NCI-H1105 (cell line): ENCODE measurements at places on chromosomes 6 and 20.
A peak's percentile ranks its signal among the peaks of the same experiment; 100 is the strongest.

GRCh38 chr6:119979862-119980261 lies 630.3 kb upstream of the MAN1A1 start:
- DNase-seq, result no peak

DNA sequence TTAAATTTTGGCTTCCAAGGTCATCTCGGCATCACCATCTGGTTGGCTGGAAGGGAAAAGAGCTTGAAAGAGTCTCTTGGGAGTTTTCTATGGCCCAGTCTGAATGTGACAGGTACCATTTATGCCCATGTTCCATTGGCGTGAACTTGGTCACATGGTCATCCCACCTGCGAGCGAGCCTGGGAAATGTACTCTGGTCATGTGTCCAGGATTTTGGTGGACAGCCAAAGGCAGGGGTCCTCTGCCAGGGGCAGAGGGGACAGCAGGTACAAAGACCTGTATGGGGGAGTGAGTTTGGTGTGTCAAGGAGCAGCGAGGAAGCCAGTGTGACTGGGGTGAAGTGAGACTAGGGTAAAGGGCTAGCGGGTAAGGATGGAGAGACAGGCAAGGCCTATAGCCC lies 112.6 kb downstream of the CDC5L start:
- DNase-seq, result no peak

DNA sequence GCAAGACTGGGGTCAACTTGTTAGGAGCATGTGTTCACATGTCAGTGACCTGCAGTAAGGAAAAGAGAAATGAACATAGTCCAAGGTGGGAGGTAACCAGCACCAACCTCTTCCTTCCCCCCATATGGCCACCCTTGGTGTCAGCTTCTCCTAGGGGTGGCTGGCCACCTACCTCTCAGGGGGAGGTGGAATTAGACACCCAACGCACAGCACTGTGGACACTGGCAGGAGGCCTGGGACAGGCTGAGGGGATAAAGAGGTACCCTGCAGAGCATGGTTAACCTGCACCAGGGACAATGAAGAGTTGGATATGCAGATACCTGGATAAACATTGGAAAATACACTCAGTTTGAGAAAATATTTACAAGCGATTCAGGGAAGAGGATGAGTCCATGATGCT lies 84.5 kb downstream of the IYD start:
- DNase-seq, result no peak

- DNase-seq, result no peak
These were observed 161.7 kb downstream of the SYNDIG1 start for GRCh38 chr20:24631173-24631505.

DNA sequence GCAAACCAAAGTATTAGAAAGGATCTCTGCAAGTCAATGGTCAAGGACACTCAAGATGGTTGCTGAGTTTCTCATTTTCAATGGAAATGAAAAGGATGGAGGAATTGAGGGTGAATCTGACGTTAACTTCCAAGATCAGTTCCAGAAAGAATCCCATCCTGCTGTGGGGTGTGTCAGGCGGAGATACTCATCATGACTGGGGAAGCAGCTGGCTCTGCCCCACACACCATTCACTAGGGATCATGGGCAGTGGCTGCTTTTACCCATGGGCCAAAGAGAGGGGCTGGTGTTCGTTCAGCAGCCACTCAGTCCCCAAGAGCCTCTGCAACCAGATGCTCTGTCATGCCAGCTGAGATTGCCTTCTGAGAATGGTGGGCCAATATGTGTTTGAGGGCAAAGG lies 102.3 kb upstream of the KCNK16 start:
- no peak for DNase-seq

DNA sequence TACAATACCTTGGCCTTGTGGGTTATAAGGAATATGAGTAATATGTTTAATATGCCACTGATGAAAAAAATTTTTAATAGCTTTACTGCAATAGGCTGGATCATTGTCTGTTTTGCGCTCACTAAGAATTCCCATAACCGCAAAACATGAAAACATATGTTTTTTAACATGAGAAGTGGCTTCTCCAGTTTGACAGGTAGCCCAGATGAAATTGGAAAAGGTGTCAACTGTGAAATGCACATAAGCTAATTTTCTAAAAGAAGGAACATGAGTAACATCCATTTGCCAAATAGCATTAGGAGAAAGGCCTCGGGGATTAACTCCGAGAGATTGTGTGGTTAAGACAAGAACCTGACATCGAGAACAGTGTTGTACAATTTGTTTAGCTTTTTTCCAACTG lies 4.9 kb downstream of the GLYATL3 start:
- DNase-seq, result no peak

GRCh38 chr6:108380876-108381275 lies 86.0 kb downstream of the AFG1L start:
- DNase-seq, result no peak

GRCh38 chr20:3165473-3166337 lies 6.0 kb upstream of the FASTKD5 start:
- DNase-seq, result no peak

DNA sequence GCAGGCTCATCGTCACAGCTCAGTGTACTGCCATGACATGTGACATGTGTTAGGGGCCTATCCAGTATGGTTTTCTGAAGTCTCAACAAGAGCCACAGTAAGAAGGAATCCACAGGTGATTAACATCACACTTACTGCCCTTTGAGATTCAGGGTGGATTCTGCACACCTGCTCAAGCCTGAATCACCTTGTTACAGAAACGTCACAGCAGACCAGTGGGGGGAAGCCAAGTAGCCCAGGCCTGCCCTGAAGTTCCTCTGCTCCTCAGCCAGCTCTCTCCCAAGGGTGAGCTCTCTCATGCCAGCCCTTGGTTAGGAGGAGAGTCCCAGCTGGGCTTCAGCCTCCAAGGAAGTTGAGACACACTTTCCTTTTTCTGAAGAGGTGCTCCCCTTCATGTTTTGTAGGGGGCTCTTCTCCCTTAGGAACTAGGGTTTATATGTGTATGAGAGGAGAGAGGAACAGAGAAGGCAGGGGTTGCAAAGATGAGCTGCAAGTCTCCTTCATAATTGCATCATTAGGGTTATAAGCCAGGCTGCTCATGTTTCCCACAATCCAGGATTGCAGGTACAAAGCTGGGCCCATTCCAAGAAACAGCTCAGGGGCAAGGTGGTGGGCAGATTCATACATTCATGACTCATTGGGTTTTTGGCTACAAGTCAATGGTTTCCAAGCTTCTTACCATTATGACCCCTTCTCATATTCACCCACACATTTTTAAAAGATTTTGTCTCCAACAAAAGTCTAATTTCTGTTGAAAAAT lies 11.6 kb downstream of the GSS start:
- DNase-seq, result no peak

DNA sequence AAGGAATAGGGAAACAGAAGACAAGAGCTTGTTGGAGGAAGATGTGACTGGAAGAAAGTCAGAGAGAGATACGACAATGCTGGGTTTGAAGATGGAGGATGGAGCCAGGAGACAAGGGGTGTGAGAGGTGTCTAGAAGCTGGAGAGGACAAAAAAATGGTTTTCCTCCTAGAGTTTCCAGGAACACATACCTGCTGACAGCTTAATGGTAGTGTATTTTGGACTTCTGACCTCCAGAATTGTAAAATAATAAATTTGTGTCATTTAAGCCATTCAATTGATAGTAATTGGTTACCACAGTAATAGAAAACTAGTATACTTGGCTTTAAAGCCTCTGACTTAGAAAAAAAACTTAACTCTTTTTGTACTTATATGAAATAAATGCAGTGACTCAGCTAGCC lies 3.6 kb downstream of the AIG1 start:
- DNase-seq, result no peak

DNA sequence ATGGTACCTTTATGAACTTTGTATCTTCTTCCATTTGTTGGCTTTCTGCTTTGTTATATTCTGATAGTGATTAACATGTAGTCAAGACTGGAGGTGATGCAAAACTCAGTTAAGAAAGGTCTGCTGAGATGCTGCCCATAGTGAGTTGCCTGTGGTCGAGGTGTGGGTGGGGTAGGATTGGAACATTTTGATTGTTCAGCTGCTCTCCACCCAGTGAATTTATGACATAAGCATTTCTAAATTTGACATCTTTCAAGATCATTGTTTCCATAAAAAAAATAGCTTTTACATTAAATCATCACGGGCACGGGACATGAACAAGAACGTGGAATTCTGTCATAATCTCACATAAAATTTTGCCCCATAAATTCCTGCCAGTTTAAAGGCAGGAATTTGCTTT lies 146.6 kb upstream of the POU3F2 start:
- no peak for DNase-seq

DNA sequence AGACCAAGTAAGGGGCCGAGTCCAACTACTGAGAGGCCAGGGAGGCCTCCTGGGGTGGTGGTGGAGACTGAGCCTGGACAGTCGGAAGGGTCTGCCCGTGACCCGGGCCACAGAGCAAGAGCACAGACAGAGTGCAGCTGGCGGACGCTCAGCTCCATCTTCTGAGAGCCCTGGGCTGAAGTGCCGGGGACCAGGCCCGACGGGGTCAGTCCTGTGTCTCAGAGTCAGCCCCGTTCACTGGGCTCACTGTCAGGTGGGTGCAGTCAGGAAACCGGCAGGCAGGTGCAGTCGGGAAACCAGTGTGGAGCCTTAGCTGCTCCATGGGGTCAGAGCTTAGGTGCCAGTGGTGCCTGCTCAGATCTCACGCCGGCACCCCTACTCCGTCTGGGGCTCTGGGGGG lies 76.5 kb downstream of the WDR27 start:
- DNase-seq, result no peak

- DNase-seq, result no peak
These were observed 8.7 kb upstream of the SRXN1 start for GRCh38 chr20:661474-662270.

GRCh38 chr20:22582964-22583772 lies 1.2 kb downstream of the FOXA2 start:
- DNase-seq, result peak; percentile 27

- DNase-seq, result no peak
These were observed 50.8 kb upstream of the FAM83D start for GRCh38 chr20:38875175-38875993.

- DNase-seq, result no peak
These were observed 160.9 kb downstream of the QRSL1 start for GRCh38 chr6:106790149-106790770.

DNA sequence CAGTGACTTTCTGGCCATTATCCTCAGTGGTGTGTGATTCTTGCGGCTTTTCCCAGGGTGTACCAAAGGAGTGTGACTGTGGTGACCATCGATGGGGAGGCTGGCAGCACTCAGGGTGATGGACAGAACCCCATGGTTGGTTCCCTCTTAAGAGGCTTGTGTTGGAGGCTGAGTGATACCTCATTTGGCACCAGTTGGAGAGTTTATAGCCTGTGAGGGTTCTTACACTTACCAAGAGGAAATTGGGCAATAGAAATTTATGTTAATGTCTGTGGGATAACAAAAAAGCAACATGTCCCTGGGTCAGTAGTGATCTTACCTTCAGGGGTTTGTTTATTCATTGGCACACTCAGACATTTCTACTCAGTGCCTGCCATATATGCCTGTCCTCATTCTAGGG lies 37.2 kb downstream of the DAAM2 start:
- no peak for DNase-seq

GRCh38 chr6:98977671-98978292 lies 30.0 kb upstream of the FBXL4 start:
- DNase-seq, result peak; percentile 73

- no peak for DNase-seq
These were observed 215.7 kb upstream of the CST7 start for GRCh38 chr20:24733416-24733815.

GRCh38 chr6:170269846-170270541 lies 20.9 kb downstream of the DLL1 start:
- no peak for DNase-seq

GRCh38 chr20:34129518-34130162 lies 17.6 kb upstream of the EIF2S2 start:
- peak; percentile 77 for DNase-seq

DNA sequence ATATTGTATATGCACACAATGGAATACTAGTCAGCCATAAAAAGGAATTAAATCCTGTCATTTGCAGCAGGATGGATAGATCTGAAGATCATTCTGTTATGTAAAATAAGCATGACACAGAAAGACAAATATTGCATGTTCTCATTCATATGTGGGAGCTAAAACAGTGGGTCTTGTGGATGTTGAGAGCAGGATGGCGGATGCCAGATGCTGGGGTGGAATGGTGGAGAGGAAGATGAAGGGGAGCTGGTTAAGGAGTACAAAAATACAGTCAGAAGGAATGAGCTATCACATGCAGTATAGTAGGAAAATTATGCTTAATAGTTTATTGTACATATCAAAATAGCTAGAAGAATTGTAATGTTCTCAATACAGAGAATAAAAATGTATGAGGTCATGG lies 41.8 kb downstream of the THBS2 start:
- no peak for DNase-seq

DNA sequence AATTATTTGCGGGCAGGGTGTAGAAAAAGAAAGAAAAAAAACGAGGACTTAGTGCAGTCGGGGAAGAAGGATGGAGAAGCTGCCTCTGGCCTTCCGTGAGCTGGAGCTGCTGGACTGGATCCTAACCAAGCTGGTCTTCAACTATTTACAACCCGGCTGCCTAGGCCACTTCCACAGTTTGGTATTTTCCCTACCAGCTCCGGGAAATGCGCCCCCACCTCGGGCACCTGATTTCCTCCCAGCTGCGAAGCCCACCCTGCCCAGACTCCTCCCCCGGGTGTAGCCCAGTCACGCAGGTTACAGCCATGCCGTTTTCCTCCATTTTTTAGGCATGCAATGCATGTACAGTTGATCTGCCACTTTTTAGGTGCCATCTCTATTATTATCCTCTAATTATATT lies 21.2 kb downstream of the THEMIS start:
- peak; percentile 74 for DNase-seq

- no peak for DNase-seq
These were observed 18.8 kb downstream of the RTF2 start for GRCh38 chr20:56487216-56487615.

- DNase-seq, result no peak
These were observed 282.7 kb downstream of the ADGB start for GRCh38 chr6:146881228-146882181.
